HFF-Myc (cell line): ENCODE measurements at places on chromosomes 16 and 17.

DNA sequence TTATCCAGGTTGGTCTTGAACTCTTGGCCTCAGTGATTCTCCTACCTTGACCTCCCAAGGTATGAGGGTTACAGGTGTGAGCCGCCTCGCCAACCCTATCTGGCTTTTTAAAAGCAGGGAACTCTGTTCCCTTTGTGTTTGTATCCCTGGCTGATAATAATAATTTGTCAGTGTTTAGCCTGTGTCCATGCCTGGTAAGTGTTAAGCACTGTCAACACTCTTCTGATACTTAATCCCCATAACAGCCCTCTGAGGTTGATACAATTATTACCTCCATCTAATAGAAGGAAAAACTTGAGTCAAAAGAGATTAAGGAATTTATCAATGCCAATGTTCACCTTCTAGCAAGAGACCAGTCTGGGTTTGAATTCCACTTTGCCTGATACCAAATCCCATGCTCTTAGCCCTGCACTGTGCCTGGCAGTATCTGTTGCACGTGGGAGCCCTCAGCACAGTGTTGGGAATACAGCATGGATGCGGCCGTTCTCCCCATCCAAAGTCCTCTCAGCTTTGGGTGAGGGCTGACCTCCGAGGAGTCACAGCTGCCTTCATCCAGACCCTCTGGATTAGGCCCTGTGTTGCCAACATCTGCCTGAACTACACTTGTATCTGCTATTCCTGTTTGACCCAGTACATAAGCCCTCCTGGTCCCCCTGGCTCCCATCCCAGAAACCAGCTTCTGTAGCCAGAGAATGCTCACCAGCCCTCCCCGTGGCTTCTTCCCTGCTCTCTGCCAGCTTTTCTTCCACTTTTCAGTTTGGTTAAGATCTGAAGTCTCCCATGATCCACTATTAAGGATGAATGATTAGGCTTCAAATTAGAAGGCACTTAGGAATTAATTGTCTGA is 335.6 kb upstream of the ASIC2 start:
- no peak for DNase-seq

GRCh38 chr16:65101009-65101408 is 20.9 kb downstream of the CDH11 start:
- DNase-seq = no peak

DNA sequence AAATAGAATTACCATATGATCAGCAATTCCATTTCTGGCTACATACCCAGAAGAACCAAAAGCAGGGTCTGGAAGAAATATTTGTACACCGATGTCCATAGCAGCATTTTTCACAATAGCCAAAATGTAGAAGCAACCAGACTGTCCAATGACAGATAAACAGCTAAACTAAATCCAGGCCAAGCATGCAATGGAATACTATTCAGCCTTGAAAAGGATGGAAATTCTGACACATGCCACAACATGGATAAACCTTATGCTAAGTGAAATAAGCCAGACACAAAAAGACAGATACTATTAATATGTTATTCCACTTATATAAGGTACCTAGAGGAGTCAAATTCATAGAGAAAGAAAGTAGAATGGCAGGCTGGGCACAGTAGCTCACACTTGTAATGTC is 25.9 kb upstream of the CREBBP start:
- no peak for DNase-seq

GRCh38 chr17:15377616-15378015 is 36.2 kb upstream of the TEKT3 start:
- peak; percentile 46 for DNase-seq

DNA sequence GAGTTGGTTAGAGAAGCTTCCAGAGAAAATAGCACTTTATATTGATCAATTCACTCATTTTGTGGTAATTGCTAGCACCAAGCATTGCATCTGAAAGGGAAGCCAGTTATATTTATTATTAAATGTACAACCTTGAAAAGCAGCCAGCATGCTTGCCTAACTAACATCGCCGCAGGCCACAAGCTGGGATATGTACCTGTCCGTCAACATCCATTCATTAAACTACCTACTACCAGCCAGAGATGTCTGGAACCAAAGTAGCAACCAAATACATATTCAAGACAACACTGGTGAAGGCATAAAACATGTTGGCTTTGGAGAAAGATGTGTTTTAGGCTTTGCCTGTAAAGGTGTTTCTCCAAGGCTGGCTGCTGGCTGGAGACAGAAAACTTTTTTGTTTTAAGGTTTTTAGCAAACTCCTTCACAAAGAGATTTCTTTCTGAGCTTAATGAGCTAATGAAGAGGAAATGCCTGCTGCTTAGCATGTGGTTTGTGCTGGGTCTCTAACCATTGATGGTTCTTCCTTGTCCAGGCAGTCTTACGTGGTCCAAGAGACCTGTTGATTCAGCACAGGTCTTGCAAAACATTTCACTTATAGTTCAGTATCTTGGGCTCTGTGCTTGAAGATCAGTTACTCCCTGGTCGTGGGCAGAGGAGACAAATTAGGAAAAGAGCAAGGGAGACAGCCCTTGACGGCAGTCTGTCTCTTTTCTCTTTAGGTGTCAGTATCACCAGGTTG is 3.1 kb downstream of the ITPRIPL2 start:
- no peak for DNase-seq

DNA sequence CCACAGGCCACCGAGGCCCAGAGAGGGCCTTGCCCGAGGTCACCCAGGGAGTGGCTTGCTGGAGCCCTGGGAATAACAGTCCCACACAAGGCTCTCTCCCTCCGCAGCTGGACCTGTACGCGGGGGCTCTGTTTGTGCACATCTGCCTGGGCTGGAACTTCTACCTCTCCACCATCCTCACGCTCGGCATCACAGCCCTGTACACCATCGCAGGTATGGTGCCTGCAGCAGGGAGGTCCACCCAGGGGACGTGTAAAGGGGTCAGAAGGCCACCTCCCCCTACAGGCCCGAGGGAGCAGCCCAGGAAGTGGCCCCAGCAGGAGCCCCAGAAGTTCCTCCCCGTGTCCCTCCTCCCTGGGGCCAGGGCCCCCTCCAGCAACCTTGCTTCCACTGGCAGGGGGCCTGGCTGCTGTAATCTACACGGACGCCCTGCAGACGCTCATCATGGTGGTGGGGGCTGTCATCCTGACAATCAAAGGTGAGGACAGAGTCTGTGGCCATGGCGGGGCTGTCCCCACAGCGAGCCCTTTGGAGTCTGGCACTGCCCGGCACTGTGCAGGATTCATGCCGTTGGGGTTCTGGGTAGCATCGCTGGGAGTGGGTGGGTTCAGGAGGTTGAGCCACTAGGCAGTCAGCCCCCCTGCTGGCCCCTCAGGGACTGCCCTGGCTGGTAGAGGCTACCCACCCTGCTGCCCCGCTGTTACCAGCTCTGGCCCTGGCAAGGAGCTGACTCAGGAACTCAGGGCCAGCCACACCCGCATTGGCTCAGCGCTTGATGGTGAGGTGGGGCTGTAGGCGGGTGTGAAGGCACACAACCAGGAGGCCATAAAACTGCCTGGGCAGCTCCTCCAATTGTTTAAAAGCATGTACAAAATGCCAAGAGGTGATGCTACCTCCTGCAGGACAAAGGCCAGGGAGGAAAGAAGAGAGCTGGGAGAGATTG is 17.3 kb downstream of the SLC5A10 start:
- DNase-seq = no peak

GRCh38 chr17:5034651-5035050 is 575 bp downstream of the SLC52A1 start:
- no peak for DNase-seq

- no peak for DNase-seq
These were observed 23.9 kb upstream of the CPSF4L start for GRCh38 chr17:73285603-73285908.

DNA sequence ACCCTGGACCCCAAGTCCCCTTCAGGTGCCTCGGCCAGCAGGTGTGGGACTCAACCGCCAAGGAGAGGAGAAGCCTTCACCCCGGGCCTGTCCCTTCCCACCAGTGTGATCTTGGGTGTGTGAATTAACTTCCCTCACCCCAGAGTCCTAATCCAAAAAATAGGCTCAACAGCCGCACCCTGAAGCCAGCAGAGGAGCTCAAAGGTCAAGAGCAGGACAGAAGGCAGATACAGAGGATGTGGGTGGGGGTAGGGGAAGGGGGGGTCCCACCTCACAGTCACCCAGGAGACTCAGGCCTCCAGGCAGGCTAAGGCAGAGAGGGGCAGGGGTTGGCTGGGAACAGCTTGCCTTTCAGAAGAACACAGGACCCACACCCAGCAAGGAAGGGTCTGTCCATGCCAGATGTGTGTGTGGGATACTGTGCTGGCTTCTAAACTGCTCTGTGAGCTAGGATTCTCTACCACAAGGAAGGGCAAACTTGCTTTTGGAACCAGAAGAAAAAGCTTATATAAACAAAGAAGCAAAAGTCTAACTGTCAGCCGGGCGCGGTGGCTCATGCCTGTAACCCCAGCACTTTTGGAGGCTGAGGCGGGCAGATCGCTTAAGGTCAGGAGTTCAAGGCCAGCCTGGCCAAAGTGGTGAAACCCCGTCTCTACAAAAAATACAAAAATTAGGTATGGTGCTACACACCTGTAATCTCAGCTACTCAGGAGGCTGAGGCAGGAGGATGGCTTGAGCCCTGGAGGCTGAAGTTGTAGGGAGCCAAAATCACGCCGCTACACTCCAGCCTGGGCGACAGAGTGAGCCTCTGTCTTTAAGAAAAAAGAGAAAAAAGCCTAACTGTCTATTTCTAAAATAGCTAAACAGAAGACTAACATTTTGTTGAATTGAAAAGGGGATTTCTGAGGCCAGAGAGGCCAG is 4.6 kb downstream of the PIEZO1 start:
- no peak for DNase-seq
